ENCODE measurements at places on chromosomes 11 and 22.

DNA sequence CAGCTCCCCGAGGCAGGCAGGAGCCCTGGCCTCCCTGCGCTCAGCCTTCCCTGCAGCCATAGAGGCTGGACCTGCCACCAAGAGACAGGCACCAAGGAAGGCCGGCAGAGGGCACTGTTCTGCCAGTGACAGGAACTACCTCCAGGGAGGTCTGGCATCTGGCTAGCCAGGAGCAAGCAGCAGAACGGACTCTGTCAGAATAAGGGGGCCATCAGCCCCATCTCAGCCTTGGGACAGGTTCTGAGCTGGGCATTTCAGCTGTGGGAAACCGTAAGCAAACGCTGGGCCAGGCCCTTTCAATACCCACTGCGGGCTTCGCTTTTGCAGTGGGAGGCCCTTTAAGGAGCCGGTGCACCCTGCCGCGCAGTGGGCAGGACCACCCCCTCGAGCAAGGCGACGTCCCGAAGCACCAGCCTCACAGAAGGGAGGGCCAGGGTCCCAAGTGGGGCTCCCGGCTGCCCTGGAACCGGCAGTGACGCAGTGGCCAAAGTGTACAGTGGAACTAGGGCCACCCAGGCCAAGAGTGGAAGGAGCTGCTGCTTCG is 18.2 kb downstream of the IFT27 start:
- peak; percentile 58 for DNase-seq

GRCh38 chr11:69560141-69560790 is 78.8 kb downstream of the LINC01488 start:
- no peak for DNase-seq

DNA sequence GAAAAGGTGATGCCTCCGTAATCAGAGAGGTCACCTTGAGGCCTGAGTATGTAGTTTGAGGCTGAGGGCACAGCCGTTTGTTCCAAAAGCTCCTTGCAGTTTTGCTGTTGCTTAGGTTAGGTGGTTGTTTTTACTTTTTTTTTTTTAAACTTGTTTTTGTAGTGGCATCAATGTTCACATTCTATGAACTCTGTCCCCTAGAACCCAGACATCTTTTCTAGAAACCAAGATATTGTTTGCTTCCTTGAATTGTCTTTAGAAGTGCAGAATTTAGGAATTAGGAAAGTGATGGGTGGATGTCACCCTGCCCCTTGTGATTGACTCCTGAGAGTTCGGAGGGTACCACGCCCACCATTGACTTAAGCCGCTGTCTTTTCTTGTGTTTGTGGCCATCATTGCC is 35.7 kb upstream of the ETS1 start:
- no peak for DNase-seq

GRCh38 chr11:91761406-91762025 is 463.1 kb upstream of the FAT3 start:
- DNase-seq = no peak

DNA sequence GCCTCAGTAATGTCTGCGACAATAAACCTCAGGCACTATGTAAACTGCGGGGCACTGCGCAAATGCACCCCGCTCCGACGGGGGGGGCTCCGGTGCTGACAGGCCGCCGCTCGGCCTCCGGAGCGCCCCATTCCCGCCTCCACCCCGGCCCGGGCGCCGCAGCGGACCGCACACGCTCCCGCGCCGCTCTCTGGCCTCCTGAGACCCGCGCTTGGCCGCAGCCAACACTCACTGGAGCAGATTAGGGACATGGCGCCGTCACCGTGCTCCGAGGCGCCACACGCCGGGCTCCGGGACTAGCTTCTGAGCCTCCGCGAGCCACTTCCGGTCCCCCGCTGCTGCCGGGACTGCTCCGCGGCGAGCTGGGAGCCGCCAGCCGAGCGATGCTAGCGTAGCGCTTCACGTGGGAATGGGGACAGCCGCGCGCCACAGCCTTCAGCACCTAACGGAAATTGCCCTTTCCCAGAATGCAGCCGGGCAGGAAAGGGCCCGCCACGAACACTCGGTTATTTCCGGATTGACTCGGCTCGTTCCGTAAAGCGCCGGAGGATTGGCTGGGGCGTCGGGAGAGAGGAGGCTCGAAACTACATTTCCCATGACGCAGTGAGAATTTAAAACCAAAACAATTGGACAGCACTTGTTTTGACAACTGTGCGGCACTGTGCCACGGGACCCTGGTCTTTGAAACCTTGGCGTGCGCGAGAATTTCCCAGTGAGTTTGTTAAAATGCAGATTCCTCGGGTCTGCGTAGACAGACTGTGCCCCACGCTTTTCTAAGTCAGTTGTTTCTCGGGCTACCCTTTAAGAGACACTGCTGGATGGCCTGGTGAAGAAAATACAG is at the start of gene PRPF19:
TSS of gene PRPF19 (minus strand) at position 454 of the 841 bp plus-strand sequence. CDS start at position 251, 203 bp downstream.
- DNase-seq = peak; percentile 98

DNA sequence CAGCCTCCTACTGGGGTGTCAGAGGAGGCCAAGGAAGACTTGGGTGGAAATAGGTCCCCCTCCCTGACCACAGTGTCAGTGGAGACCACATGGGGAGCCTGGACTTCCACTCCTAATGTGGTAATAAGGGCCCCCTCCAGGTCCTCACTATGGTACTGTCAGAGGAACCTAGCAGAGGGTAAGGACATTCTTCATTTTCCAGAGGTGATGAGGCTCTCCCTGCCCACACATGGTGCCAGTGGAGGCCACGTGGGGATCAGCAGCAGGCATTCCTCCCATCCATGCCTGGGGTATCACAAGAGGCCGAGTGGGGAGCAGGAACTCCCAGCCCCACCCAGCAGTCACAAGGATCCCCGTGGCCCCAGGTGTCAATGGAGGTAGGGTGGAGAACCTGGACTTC is 6.5 kb upstream of the CLDN5 start:
- no peak for DNase-seq

- DNase-seq = no peak
These were observed 14.1 kb upstream of the TSKU start for GRCh38 chr11:76768909-76769560.

- DNase-seq = no peak
These were observed 94.5 kb downstream of the FDX1 start for GRCh38 chr11:110524238-110524637.

Data from activated T-helper 1 cell treated with anti-CD3 and anti-CD28 coated beads, Interleukin-2, amount 50 U/mL, for 16 hours (primary cell).